ENCODE measurements at places on chromosomes 3 and 15.

DNA sequence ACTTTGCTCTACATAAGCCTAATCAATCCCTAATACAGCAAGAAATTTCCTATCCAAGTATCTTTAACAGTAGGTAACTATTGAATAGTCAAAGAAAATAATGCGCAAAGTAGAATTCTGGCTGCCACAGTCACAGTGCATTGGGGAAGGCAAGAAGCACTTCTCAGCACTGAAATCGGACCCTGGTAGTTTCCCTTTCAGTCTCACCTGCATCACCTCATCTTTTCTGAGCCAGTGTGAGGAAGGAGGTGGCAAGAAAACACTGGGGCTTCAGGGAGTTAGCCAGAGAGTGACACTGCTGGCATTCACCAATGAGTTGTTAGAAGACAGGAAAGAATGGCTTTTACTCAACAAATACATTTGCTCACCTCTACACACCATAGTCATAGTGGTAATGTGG is 8.3 kb downstream of the TRIM42 start:
- no peak for DNase-seq

DNA sequence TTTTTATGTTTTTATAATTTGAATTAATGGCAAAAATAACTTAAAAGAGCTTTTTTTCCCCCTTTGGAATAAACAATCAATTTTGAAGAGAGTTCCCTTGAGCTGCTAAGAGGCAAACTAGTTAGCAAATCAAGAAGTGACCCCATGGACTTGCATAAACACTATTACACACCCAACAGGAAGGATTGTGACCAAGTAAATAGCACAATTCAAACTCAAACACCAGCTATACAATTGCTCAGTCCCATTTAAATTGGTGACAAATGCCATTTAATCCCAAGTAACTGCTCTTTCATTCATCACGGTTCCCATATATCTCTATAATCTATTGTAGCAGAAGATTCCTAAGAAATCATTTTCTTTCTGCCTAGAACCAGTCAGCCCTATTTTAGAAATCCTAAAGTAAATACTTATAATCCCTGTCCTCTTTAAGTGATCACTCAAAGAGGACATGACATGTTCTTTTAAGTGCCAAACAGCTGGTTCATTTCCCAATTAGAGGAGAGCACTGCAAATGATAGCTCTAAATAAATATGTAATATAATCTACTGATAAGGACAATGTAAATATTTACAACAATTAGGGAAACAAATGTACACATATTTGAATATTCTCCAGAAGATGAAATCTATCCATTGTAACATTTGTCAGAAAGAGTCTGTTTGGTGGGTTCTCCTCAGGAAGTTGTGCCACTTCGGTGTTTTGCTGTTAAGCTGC is 137.8 kb upstream of the ADAMTS9 start:
- no peak for DNase-seq

DNA sequence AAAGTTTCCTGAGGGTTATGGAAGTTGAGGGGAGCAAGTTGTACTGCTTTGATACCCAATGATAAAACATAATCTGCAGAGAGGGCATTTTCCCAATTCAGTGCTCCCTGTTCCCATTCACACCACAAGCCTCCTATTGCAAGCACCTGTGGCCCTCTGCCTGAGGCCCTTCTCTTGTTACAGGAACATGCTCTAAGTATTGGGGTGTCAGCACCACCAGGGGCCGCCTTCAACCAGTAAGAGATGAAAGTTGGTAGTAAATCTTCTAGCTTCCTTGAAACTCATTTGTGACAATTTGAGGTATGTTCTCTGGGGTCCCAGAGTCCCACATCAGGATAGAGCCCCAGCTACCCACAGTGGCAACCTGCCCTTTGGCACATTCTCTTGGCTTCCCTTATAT is 265.4 kb upstream of the ARHGEF26 start:
- DNase-seq: no peak

DNA sequence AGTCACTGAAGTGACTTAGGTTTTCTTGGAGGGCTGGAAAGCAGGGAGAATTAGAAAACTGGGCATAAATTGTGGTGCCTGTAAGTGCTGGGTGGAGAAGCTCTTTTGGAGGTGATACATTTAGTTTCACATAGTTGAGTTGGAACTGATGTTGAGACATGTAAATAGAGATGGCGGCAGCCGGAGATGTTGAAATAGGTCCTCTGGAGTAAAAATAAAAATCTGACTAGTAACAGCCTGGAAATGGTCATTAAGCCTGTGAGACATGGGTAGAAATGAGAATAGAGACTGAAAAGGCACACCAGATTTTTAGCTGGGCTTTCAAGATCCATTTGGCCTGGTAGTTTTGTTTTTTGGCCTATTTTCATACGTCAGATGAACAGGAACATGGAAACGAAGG is 2.9 kb upstream of the NIT2 start:
- DNase-seq: no peak

- no peak for DNase-seq
Measured at GRCh38 chr3:141268306-141268705, 36.7 kb downstream of the PXYLP1 start.

- DNase-seq: no peak
Measured at GRCh38 chr3:127209840-127210653, 17.1 kb downstream of the PRR23E start.

All from germinal center (tissue), 1 donor.